Effector CD8-positive, alpha-beta T cell (primary cell): ENCODE measurements at places on chromosomes 3 and 15.

DNA sequence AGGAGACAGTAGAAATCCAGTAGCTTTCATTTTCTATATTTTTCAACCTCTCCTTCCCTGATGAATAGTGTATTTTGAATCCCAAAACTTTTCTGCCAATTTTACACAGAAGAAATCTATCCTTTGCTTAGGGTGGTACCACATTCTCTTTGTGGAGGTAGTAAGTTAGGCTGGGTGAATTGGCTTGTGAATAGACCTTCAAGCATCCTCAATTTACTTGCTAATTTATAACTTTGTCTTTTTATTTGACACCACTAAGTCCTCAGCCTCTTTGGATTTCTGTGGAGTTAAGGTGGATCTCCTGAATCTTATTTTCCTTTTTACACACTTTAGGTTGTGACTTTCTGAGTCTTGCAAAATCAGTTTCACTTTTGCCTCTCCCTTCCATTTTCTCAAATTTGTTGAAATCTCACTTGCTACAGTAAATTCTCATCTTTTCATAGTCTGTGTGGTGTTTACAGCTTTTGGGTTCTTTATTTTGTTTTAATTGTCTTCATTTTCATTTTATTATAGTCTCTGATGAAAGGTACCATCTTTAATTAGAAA, 5.7 kb upstream of the PLSCR1 start:
- no peak for DNase-seq

DNA sequence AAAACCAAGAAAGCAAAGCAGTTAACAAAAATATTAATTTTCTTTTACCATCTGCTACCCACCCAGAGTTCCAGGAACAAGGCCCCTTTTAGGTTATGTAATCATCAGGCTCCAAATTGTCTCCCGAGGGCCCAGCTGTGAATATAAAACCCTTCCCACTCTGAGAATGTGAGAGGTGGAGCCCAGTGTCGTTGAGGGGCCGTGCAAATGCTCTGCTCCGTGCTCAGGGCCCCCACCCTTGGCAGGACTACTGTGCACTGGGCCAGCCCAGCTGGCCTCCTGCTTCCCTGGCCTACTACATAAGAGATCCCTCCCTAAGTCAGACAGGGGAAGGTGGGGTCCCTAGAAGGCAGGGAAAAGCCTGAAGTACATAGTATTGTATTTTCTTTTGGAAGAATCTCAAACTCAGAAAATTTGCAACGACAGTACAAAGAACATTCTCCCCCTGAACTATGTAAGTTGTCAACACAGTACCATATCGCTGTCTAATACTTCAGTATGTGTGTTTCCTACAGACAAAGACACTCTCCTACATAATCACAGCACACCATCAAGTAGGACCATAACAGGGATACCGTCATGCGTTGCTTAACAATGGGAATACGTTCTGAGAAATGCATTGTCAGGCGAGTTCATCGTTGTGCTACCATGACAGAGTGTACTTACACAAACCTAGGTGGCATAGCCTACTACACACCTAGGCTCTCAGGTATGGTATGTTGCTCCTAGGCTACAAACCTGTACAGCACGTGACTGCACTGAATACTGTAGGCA, 4.4 kb upstream of the CLEC3B start:
- DNase-seq, result no peak

- no peak for DNase-seq
Observed at GRCh38 chr15:36232491-36232890, 346.9 kb upstream of the CDIN1 start.

- DNase-seq, result no peak
Observed at GRCh38 chr15:58528188-58528870, 96.5 kb downstream of the LIPC start.

GRCh38 chr3:104521606-104522336, 844.9 kb upstream of the ALCAM start:
- DNase-seq, result no peak

DNA sequence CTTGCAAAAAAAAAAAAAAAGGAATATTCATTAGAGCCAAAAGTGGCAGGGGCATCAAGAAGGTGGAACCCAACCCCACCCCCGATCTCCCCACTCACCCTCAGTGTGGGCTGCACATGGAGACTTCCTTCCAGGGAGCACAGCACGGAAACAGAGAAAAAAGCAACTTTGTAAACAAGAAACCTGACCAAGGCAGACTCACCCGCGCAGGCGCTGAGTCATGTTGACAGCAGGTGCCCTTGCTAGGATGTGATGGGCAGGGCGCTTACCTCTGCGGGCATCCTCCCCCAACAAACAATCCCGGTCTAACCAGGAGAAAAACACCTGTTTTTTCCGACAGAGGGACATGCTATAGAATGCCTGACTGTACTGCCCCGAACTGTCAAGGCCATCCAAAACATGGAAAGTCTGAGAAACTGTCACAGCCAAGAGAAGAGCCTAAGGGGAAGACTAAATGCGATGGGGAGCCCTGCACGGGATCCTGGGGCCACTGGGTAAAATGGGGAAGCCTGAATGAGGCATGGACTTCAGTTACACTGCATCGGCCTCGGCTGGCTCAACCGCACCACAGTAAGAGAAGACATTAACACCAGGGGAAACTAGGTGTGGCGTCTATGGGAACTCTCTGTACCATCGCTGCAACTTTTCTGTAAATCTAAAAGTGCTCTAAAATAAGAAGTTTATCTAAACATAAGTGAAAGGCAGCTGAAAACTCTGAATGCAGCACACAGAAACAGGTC, 66.7 kb upstream of the GATA2 start:
- DNase-seq, result no peak

DNA sequence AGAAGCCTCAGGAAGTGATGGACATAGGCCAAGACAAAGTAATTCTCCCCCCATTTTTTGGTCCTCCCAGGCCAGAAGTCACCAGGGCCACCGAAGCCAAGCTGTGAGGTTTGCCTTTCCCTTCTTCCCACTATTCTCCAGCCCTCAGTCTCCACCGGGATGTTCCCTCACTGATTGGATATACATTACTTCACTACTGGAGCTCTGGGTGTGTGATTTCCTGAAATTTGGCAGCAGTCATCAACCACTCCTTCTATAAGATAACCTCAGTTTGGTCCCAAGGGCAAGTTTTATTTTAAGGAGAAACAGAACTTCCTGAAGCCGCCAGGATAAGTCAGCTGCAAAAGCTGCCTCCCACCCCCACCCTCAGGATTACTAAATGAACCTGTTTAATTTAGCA, 11.3 kb downstream of the SLCO2A1 start:
- DNase-seq, result no peak

GRCh38 chr3:141981084-141981483, 104.6 kb downstream of the ATP1B3 start:
- no peak for DNase-seq

DNA sequence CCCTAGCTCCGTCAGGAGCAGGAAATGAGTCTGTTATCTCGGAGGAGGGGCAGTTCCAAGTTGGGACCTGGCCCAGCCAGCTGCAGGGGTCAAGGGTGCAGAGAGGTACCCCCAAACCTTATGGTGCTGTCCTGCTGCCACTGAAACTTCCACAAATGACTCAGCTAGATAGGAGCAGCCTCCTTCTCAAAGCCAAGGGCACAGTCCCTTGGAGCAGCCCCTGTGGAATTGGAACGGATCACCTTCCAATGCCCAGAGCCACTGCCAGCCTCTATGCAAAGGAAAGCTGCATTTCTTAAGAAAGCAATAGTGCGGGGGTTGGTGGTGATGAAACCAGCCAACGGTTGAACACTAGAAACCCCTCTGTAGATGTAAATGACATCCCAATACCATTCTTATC, 19.6 kb upstream of the LRRK1 start:
- no peak for DNase-seq
